ENCODE measurements at places on chromosomes 11 and 22.

GRCh38 chr11:111835665-111836064, 35.7 kb downstream of the ALG9 start:
- DNase-seq, result no peak

DNA sequence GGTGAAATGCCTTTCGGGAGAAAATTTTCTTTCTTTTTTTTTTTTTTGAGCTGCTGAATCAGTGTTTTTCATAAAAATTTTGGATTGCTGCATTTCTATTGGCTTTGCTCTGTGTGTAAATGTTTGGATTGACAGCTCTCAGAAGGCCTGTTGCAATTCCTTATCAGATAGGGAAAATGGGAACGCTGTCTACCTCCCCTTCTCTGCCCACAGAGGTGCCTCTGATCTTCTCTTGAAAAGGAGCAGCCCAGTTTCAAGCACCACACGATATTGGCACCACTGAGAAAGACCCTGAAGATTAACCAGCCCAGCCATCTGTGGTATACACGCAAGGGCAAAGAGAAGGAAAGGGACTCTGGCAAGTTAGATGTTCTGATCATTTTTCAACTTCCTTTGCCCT, 1272.2 kb downstream of the LRRC4C start:
- no peak for DNase-seq

DNA sequence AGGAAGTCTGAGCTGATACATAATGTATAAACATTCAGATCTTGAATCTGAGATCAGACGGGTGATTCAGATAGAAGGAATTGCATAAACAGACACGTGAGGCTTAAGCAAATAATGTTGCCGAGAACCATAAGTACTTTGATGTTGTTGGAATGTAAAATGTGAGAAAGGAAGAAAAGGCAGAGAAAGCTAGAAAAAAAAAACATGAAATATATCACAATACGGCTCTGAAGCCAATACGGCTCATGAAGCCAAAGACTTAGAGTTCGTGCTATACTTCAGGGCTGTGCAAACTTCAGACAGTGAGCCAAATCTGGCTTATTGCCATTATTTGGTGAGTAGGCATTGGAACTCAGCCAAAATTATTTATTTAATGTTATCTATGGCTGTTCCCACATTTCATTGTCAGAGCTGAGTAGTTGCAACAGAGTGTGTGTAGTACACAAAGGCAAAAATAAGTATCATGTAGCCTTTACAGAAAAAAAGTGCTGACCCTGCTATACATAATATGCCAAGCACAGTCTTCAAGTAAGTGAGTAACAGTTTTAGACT, 673.3 kb downstream of the CNTN5 start:
- no peak for DNase-seq

- DNase-seq, result no peak
Observed at GRCh38 chr11:60987577-60988277, 16.2 kb downstream of the CD6 start.

GRCh38 chr11:109957000-109957399, 136.2 kb upstream of the ZC3H12C start:
- no peak for DNase-seq

- no peak for DNase-seq
Observed at GRCh38 chr11:47260366-47260765, 2.6 kb downstream of the NR1H3 start.

- no peak for DNase-seq
Observed at GRCh38 chr22:19504900-19505734, 19.1 kb downstream of the CLDN5 start.

GRCh38 chr11:30172883-30173311, 57.9 kb upstream of the FSHB start:
- no peak for DNase-seq
